PC-3 (cell line): ENCODE measurements at places on chromosomes 7 and 10. TPM values are rescaled to one million over a fixed set of nuclear protein-coding genes. Genes with fewer than 3 reads are reported as not detected.

EPHB6 gene
- total RNA-seq, result 30.5 and 48.2 TPM in 2 replicates

LIPJ gene
- not detected in 2 replicates for total RNA-seq

CADPS2 gene
- 7.5 and 9.4 TPM in 2 replicates for total RNA-seq

BCCIP gene
- total RNA-seq, result 64.8 and 81.5 TPM in 2 replicates
